ENCODE measurements at places on chromosomes 6 and 20.

DNA sequence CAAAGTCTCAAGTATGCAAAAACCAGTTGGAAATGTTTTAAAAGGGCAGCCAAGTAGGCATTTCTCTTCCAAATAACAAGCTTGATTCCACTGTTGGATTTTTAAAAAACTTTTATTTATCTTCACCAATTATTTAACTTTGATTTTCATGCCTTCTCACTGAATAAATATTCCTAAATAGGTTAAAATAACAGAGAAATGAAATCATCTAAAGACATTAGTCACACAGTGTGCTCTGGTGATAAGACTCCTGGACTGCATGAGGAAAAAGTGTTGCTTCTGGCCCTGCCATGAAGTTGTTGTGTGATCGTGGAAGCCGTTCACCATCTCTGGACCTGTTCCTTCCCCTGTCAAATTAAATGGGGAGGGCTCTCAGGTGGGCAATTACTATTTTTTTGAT lies 33.8 kb upstream of the IGF2R start:
- DNase-seq, result no peak

DNA sequence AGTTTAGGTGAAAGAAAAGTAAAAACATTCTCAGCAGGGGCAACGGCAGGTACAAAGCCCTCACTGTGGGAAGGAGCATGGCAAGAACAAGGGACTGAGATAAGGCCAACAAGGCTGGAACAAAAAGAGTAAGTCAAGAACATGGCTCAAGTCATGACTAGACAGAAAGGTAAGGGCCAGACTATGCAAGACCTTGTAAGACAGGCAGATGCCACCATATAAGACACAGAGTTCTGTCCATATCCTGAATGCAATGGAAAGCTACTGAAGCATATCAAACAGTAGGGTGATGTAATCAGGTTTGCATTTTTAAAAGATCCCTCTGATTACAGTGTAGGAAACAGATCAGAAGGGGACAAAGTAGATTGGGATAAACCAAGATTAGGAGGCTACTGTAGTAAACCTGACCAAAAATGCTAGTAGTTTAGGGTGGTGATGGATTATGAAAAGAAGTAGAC lies 5.5 kb downstream of the REV3L start:
- DNase-seq, result no peak

DNA sequence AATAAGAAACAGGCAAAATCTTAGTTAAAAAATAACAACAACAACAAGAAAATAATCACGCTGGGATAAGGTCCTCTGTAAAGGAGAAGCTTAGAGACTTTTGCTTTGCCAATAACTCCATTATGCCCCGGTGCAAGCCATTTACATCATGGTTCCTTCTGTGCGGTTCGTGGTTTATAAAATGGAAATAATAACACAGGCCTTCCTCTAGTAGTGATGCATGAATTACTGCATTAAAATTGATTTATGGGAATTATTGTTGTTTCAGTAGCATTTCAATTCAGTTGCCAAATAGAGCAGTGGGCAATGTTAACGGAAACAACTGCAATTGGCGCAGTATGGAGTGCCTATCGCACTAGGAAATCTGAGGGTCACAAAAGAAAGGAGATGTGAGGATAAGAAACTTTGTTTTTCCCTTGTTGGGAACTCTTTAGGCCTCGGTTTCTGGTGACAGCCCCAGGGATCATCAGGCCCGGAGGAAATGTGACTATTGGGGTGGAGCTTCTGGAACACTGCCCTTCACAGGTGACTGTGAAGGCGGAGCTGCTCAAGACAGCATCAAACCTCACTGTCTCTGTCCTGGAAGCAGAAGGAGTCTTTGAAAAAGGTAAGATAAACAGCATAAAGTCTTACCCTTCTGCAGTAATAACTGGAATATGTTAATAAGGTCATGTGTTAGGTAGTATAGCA lies 1.1 kb downstream of the CD109 start:
- DNase-seq, result no peak

GRCh38 chr20:40336533-40336932 lies 352.5 kb downstream of the MAFB start:
- DNase-seq, result no peak

GRCh38 chr6:144340541-144341371 lies 55.6 kb downstream of the UTRN start:
- no peak for DNase-seq

- no peak for DNase-seq
These were observed 21.0 kb downstream of the JAG1 start for GRCh38 chr20:10652660-10653261.

DNA sequence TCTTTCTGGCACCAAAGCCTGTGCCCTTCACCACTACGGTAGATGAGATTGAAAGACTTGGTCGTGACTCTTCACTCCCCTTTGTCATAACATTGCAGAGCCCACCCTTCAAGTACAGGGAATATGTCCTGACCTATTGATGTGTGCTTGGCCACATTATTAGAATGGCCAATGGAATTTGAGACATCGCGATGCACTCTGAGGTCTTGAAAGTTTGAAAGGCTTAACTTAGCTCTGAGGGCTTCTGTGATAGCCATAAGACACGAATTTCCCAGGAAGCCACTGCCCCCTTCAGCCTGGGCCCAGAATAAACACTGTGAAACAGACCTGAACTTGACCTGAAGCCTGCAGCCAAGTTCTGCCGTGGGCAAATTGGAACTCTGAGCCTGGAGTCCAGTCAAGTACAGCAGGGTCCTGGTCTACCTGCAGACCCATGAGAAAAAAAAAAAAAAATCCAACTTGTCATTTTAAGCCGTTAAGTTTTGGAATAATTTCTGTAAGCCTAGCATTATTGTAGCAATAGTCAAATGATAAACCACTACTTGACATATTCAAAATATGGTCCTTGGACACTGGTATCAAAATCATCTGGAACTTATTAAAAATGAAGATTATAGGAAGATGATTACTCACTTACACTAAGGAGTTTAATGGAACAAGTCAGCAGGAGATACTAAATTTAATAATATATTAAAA lies 36.9 kb upstream of the TRAF3IP2 start:
- no peak for DNase-seq

- DNase-seq, result no peak
These were observed 22.5 kb downstream of the SLC17A4 start for GRCh38 chr6:25777031-25777430.

DNA sequence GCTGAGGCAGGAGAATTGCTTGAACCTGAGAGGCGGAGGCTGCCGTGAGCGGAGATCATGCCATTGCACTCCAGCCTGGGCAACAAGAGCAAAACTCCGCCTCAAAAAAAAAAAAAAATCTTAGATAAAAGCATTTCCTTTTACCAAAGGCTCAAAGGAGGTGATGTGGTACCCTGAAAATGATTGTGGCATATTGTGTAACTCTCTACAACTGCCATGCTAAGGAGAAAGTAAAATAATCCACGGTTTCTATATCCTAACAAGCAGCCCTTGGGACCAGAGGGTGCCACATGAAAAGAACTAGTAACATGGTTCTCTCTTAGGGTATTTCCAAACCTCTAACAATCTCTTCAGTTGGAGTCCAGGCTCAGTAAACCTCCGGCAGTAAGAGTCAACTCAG lies 38.8 kb upstream of the SLA2 start:
- DNase-seq, result no peak

DNA sequence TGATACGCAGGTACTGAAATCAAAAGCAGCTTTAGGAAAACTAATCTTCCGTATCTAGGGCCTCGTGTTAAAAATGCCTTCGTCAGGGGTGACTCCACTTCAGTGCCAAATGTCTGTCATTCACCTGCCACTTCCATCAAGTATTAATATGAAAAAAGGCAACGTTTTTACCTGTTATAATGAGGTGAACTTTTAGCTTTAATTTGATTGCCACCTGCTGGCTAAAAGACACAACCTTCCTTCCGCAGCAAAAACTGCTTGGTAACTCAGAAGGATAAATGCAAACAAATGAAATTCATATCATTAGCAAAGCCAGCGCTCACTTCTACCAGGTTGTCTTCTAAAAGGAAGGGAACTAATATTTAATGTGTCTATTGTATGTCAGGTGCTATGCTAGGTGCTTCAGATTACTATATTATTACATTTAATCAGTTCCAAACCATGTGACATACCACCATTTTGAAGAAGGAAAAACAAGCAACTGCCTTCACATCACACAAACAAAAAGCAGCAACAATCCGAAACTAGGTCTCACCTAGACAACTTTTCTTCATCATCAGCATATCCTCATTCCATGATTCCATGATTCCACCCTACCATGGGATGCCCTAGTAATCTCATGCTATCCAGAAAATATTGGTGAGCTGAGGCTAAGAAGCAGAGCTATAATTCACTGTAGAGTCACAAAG lies 20.6 kb upstream of the ARHGAP18 start:
- no peak for DNase-seq

Data from stimulated activated CD4-positive, alpha-beta T cell treated with anti-CD3 and anti-CD28 coated beads, Interleukin-1b, Interleukin-23, amount 100 ng/mL, for 24 hours (primary cell).